Suprapubic skin (tissue), 4 donors: ENCODE measurements at places on chromosomes 7 and 10. TPM values are rescaled to one million over a fixed set of nuclear protein-coding genes. Genes with fewer than 3 reads are reported as not detected.

The WAPL gene
- 52.0 TPM for total RNA-seq

The NPY4R gene
- total RNA-seq: 0.81 TPM

The RBP4 gene
- 8.5 TPM for total RNA-seq

The WDR86 gene
- total RNA-seq: not detected

The SORCS3 gene
- 0.18 TPM for total RNA-seq

The AMPH gene
- total RNA-seq: 1.7 TPM

The PRKCQ gene
- total RNA-seq: not detected

DNA sequence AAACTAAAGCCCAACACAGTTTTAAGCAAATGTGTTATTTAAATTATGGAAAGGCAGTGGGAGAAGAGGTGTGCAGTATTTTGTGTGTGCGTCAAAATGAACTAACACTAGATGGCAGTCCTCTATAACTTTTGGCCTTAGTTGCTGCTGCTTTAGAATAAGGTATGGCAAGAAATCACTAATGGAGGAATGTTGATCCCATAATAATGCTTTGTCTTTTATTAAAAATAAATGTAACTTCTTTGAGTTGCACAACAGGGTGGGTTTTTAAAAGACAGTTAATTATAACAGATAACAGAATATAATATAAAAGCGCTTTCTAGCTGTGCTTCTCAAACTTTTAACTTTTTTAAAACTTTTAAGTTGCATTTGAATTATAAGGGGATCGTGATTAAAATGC, 56.4 kb downstream of the BBS9 start:
- H3K4me1 ChIP-seq: no peaks in the 10 kb centered on the region
- no peak overlapping the region for H3K4me3 ChIP-seq
- no peaks in the 10 kb centered on the region for H3K27me3 ChIP-seq

DNA sequence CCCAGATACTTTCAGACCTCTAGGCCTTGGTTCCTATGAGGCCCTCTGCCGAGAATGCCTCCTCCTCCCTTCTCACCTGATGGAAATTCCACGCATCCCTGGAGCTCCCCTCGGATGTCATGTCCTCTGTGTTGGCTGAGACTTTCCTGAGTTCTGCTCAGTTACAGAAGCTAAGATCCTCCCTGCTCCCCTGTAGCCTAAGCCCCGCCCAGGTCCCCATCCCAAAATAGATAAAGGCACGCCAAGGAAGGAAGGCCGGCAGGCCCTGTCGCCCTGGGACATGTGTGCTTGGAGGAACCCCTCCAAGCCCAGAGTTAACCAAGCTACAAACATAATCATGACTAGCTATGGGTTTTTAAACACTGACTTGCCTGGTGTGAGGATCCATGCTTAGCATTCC, 123.5 kb downstream of the SORBS1 start:
- H3K36me3 ChIP-seq: peaks cover 16% of the 10 kb centered on the region
- no peak overlapping the region for H3K4me3 ChIP-seq
- DNase-seq: no peak
- no peak overlapping the region for H3K27ac ChIP-seq
- no peaks in the 10 kb centered on the region for H3K27me3 ChIP-seq

DNA sequence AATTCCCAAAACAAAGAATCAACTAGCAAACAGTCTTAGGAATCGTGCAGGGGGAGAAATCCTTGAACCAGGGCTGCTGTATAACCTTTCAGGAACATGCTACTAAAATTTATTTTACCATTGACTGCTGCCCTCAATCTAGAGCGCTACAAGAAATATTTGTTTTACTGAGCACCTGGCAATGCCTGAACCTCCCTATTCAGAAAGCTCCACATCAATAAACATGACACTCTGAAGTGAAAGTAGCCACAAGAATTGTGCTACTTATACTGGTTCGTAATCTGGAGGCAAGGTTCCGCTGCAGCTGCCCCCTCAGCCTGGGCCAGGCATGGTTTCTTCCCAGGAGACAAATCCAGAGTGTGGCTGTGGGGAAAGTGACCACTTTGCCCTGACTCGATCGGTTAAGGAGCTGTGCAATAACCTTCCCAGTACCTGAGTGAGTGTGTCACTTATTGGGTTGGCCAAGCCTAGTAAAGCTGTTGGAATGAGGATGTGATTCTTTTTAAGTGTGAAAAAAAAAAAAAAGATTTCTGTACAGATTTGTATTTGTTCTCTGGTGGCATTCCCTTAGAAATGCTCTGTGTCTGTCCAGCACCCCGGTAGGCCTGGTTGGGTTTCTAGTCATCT, 7.7 kb downstream of the VWA2 start:
- no peaks in the 10 kb centered on the region for H3K36me3 ChIP-seq
- no peak overlapping the region for H3K27ac ChIP-seq
- peaks cover 15% of the 10 kb centered on the region for H3K4me1 ChIP-seq
- no peak for DNase-seq

DNA sequence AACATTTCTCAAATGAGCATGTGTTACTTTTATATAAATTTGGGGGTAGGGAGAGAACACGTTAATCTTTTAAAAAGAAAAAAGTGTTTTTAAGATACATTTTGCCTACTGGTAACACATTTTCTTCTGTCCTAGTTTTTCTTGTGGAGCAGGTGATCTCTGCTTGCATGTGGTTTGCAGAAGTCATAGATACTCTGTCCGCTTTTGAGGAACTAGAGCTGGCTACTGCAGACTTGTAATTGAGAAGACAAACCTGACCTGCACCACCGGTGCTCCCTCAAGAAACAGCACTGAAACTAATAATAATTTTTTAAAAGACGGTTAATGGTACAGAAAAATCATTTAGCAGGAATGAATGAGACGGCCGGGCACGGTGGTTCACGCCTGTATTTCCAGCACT, 243.1 kb downstream of the KIAA1217 start:
- no peaks in the 10 kb centered on the region for H3K27me3 ChIP-seq
- peaks cover 49% of the 10 kb centered on the region for H3K4me1 ChIP-seq
- no peak for DNase-seq

DNA sequence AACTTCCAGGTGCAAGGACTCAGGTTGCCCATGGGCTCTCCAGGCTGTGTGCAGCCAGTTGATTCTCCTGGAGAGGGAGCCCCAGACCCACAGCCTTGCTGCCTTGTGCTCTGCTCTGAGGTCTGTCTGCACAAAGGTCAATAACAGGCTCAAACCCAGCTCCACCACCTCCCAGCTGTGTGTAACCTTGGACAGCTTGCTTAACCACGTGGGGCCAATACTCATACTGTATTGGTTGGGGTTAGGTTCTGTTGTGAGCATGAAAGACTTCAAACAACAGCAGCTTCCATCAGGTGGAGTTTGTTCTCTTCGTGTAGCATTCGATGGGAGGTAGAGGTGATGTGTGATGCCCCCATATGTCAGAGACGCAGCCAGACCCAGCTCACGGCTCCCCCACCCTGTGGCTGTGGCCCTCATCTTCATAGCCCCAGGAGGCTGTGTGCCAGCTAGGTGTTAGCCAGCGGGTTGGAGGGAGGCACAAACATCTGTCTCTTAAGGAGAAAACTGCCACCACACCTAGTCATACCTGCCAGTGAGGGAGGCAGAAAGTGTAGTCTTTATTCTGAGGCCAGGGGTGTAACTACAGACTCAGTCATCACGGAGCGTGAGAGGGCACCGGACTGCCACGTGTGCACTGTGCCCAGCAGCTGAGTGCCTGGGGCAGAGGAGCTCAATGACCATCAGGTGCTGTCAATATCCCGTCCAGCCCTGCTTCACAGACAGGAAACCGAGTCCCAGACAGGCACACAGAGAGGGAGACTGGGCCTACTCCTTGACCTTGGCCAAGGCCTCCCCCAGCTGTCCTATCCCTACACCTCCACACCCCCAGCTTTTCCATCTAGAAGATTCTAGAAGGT, 8.1 kb upstream of the POLD2 start:
- H3K36me3 ChIP-seq: no peaks in the 10 kb centered on the region
- no peaks in the 10 kb centered on the region for H3K4me1 ChIP-seq
- no peak overlapping the region for H3K27ac ChIP-seq
- no peak for DNase-seq

GRCh38 chr7:157239571-157240270, 97.1 kb upstream of the DNAJB6 start:
- H3K27ac ChIP-seq: no peak overlapping the region
- no peak for DNase-seq
- H3K4me1 ChIP-seq: no peaks in the 10 kb centered on the region
- no peak overlapping the region for H3K4me3 ChIP-seq

DNA sequence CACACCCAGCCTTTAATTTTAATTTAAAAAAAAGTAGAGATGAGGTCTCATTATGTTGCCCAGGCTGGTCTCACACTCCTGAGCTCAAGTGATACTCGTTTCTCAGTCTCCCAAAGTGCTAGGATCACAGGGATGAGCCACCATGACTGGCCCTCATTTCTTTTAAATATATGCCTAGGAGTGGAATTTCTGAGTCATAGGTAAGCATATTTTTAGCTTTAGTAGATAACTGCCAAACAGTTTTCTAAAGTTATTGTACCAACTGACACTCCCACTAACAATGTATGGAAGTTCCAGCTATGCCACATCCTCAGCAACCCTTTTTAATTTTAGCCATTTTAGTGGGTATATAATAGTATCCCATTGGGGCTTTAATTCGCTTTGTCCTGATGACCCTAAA, 13.8 kb upstream of the PPIF start:
- DNase-seq: no peak
- peaks cover 8% of the 10 kb centered on the region for H3K4me1 ChIP-seq
- H3K36me3 ChIP-seq: no peaks in the 10 kb centered on the region
- H3K4me3 ChIP-seq: no peak overlapping the region
- H3K27ac ChIP-seq: no peak overlapping the region
- H3K27me3 ChIP-seq: no peaks in the 10 kb centered on the region

DNA sequence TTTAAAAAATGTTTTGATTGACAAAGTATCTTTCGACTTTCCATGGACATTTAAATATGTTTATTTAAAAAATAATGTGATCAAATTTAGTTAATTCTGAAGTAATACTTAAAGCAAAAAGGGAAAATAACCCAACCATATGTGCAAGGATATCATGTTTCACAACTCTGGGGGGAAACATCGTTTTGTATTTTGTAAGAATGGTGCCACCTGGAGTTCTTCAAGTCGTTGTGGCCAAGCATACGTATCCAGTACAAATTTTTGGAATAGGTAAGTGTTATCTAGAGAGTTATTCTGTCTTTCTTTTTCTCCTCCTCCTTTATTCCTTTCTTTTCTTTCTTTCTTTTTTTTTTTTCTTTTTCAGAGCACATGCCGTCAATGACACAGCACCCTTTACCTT, 176.2 kb upstream of the CSTF2T start:
- H3K4me1 ChIP-seq: peaks cover 5% of the 10 kb centered on the region
- DNase-seq: no peak
- H3K27me3 ChIP-seq: no peaks in the 10 kb centered on the region
- no peak overlapping the region for H3K27ac ChIP-seq
- no peak overlapping the region for H3K4me3 ChIP-seq

DNA sequence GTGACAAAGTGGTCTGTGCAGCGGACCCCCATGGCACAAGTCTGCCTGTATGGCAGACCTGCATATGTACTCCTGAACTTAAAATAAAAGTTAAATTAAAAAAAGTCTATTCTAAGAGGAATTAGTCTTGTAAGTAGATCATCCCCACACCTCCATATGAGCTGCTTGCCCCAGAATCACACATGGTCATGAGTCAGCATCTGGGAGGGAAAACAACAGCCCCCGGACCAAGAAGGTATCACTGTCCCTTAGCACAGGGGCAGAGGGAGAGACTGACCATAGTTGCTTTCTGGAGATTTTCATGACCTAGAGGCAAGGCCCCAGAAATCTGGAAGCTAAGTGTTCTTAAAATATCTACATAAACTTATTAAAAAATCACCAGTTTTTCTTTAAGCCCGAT, 86.6 kb upstream of the PDK4 start:
- no peak for DNase-seq
- no peak overlapping the region for H3K27ac ChIP-seq
- H3K36me3 ChIP-seq: no peaks in the 10 kb centered on the region
- H3K27me3 ChIP-seq: no peaks in the 10 kb centered on the region

DNA sequence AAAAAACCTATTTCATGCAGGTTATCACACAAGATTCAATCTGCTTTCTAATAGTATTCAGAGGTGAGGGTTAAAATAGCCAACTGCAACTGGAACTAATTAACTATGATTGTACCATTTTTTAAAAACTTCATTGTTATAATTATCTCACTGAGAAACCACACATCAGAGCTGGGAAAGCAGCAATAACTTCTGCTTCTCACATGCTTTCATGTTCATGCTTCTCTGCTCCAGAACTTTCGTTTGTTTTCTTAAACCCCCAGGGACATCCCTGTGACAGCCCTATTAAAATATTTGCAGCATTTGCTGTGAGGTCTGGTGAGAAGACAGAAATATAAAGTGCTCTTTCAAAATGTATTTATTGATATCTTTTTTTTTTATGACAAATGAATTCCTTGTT, 389.0 kb upstream of the SORCS1 start:
- no peaks in the 10 kb centered on the region for H3K36me3 ChIP-seq
- DNase-seq: no peak
- H3K4me3 ChIP-seq: no peak overlapping the region
- H3K27ac ChIP-seq: no peak overlapping the region
- no peaks in the 10 kb centered on the region for H3K4me1 ChIP-seq
- no peaks in the 10 kb centered on the region for H3K27me3 ChIP-seq

- no peaks in the 10 kb centered on the region for H3K27me3 ChIP-seq
- H3K4me3 ChIP-seq: no peak overlapping the region
- no peaks in the 10 kb centered on the region for H3K4me1 ChIP-seq
- no peaks in the 10 kb centered on the region for H3K36me3 ChIP-seq
- H3K27ac ChIP-seq: no peak overlapping the region
- DNase-seq: no peak
These were observed 23.4 kb upstream of the MGAM2 start for GRCh38 chr7:142088022-142088714.

- no peaks in the 10 kb centered on the region for H3K4me1 ChIP-seq
- DNase-seq: no peak
- H3K27ac ChIP-seq: no peak overlapping the region
- H3K36me3 ChIP-seq: no peaks in the 10 kb centered on the region
These were observed 448.7 kb upstream of the PFKP start for GRCh38 chr10:2618690-2619089.

GRCh38 chr10:120262857-120263547, 194.0 kb upstream of the PLPP4 start:
- no peaks in the 10 kb centered on the region for H3K36me3 ChIP-seq
- no peaks in the 10 kb centered on the region for H3K4me1 ChIP-seq
- no peak overlapping the region for H3K4me3 ChIP-seq
- H3K27me3 ChIP-seq: peaks cover 2% of the 10 kb centered on the region
- no peak for DNase-seq

DNA sequence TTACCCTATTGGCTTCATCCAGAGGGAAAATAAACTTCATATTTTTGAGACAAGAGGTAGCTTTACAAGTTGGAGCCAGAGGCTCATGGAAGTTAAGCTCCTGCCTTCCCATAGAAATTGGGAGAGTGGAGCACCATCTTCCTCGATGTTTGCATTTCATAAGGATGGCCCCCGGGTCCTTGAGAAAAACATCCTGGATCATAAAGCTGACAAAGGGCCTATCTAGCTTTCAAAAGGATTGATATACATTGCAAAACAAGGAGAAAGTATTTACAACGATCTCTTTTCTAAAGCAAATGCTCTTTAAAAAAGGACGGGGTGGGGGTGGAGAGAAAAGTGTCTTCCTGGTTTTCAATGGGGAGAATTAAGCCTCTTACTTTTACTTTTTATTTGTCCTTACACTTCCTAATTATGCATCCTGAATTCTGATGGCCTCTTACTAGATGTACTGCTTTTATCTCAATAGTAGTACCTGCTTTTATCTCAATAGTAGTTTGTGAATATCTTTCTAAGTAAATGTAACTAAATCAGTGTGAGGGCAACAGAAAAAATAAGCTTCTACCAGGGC, 65.6 kb downstream of the PTPRZ1 start:
- H3K27ac ChIP-seq: no peak overlapping the region
- peaks cover 20% of the 10 kb centered on the region for H3K4me1 ChIP-seq
- no peaks in the 10 kb centered on the region for H3K36me3 ChIP-seq
- no peak overlapping the region for H3K4me3 ChIP-seq

GRCh38 chr10:13685885-13686284, 99.1 kb downstream of the PRPF18 start:
- DNase-seq: no peak
- H3K27me3 ChIP-seq: no peaks in the 10 kb centered on the region
- peaks cover 10% of the 10 kb centered on the region for H3K36me3 ChIP-seq
- H3K27ac ChIP-seq: peak overlapping the region; percentile 59
